Left cardiac atrium (tissue), 4 donors: ENCODE measurements at places on chromosomes 11 and 22. TPM values are rescaled to one million over a fixed set of nuclear protein-coding genes. Genes with fewer than 3 reads are reported as not detected.

ARHGAP42 gene
- 12.8 TPM for total RNA-seq

- DNase-seq: no peak
These were observed 174.3 kb upstream of the FAT3 start for GRCh38 chr11:92050305-92050704.

TEAD1 gene
- 89.6 TPM for total RNA-seq

DNA sequence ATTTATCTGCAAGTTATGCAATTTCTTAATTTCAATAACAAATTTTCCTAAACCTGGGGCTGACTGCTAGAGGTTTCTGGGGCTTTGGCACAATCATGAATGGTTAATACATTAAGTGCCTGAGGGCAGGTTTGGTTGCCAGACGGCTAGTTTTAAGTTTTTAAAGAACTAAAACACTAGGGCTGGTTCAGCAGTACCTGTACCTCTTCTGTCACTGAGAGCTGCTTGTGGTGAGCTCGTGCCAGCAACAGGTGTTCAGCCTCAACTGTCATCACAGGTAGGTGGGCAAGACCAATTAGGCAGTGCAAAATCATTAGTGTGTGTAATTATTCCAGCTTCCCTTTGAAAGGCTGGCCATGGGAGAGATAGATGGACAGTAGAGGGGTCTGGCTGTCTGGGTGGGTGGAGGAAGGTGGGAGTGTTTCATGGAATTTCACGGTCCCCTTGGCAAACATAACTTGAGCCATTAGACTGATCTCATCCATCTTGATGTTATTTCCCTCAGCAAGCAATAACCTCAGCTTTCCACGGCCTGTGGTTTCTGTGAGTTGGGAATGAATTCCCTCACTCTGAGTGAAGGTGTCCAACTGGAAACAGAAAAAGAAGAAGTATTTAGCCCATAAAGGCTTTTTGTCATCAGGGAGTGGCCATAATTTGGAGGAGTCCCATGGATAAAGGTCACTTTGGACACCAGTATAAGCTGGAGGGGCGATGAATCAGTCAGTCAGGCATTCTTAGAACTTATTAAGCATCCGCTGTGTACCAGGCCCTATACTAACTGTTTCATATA, 114.8 kb downstream of the SNX19 start:
- no peak for DNase-seq

ANGPTL5 gene
- total RNA-seq: 4.0 TPM

DNA sequence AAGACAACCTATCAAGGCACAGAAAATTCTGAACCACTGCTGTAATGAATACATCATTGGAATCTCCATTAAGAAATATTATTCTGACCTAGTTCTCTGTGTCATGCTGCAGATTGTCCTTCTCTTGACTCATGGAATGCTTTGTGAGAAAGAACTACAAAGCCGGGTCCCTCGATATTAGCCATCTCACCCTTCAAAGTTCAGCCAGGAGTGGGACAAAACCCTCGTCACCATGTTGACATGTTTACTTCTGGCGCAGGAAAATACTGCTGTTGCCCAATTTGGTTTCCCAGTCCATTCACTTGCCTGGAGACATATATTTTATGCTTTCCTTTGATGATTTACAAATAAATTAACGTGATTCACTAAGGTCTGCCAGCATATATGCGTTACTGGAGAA, 10.9 kb upstream of the WT1 start:
- DNase-seq: no peak

GRCh38 chr11:2256293-2256913, 14.0 kb downstream of the ASCL2 start:
- DNase-seq: no peak

MAPK8IP2 gene
- total RNA-seq: 1.1 TPM
